ENCODE measurements at places on chromosomes 7 and 10. TPM values are rescaled to one million over a fixed set of nuclear protein-coding genes. Genes with fewer than 3 reads are reported as not detected.

- DNase-seq: peak; percentile 28
- no peaks in the 10 kb centered on the region for H3K36me3 ChIP-seq
- H3K4me1 ChIP-seq: peaks cover 19% of the 10 kb centered on the region
- no peaks in the 10 kb centered on the region for H3K27me3 ChIP-seq
- no peak overlapping the region for H3K27ac ChIP-seq
- no peak overlapping the region for H3K4me3 ChIP-seq
These were observed 209.1 kb downstream of the TRIL start for GRCh38 chr7:28748933-28749584.

DNA sequence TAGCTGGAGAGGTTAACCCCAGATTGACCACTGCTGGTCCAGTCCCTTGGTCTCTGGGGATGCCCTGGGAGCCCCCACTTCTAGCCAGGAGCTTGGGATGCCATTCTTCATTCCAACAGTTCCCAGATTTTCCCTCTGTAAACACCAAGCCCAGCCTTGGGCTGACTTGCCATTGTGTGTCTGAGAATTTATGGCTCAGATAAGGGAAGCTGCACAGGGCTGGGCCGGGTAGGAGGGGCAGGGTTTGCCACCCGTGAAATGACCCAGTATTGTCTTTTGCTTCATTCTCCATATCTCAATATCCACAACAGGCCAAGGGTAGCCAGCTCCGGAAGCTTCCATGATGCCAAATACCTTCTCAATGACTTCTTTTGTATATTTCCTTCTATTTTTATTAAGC, 32.1 kb downstream of the AFAP1L2 start:
- H3K36me3 ChIP-seq: no peaks in the 10 kb centered on the region
- H3K4me1 ChIP-seq: peaks cover 48% of the 10 kb centered on the region
- H3K27me3 ChIP-seq: no peaks in the 10 kb centered on the region
- no peak overlapping the region for H3K4me3 ChIP-seq

DNA sequence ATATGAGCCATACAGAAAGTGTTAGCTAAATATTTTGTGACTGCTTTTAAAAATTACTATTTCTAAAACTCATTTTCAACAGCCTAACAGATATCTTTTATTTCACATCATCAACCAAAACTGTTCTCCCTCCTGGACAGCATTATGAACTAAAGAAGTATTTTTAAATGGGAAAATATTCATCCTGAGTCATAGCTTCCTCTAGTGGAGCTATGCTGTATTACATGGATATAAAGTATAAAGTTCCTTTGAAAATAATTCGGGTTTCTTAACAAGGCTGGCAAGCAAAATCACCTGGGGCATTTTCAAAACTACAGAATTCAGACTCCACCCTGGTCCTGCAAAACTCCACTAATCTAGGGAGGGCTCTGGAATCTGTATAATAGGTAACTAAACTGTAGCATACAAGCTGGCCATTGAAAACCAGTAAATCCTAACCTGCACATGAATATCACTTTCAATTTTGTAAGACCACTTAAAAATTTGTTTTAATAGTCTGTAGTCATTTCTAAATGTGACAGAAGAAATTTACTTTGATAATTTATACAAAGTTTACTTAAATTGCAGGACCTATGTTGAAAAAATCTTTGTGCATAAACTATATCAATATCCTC, 53.5 kb downstream of the SCIN start:
- peak; percentile 40 for DNase-seq
- no peak overlapping the region for H3K27ac ChIP-seq
- H3K36me3 ChIP-seq: no peaks in the 10 kb centered on the region
- H3K4me1 ChIP-seq: no peaks in the 10 kb centered on the region
- H3K4me3 ChIP-seq: no peak overlapping the region

- H3K27ac ChIP-seq: peak overlapping the region; percentile 83
- peak; percentile 44 for DNase-seq
- peaks cover 32% of the 10 kb centered on the region for H3K4me1 ChIP-seq
- H3K27me3 ChIP-seq: no peaks in the 10 kb centered on the region
- no peaks in the 10 kb centered on the region for H3K36me3 ChIP-seq
These were observed 615.7 kb downstream of the SORCS1 start for GRCh38 chr10:106548832-106549231.

DNA sequence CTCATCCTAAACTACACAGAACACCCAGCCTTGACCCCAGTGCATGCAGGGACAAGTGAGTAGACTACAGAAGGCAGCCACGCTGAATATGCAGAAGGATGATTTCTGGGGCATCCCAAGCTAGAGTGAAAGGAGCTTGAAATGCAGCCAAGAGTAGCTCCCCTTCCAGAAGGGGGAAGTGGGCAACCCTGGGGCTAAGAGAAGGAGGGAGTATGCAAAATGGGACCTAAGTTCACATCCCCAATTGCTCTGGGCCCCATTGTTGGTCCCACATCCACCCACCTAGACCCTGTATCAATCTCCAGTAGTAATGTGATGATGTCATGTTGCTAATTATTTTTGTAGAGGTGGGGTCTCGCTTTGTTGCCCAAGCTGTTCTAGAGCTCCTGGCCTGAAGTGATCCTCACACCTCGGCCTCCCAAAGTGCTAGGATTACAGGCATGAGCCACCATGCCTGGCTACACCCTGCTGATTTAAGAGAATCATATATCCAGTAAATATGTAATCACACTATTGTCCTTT, 5.6 kb upstream of the PSTK start:
- no peaks in the 10 kb centered on the region for H3K36me3 ChIP-seq
- no peak overlapping the region for H3K4me3 ChIP-seq
- DNase-seq: no peak
- no peaks in the 10 kb centered on the region for H3K4me1 ChIP-seq
- H3K27me3 ChIP-seq: no peaks in the 10 kb centered on the region

DNA sequence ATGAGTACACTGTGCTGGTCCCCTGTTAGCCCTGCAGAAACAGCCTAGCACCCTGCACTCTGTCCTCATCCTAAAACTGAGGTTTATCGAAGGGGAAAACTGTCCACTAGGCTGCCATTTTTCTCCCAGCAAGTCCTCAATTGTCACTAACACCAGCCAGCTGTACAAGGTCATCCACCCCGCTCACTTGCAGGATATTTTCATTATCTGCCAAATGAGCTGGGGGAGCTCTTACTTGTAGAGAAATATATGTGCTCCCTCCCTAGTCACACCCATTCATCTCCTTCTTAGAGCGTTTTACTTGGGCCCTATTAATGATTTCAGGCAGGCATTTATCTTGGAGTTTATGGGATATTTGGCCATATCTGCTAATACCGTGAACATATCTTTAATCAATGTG, 413.5 kb upstream of the NFE2L3 start:
- H3K36me3 ChIP-seq: no peaks in the 10 kb centered on the region
- no peak overlapping the region for H3K27ac ChIP-seq
- no peak for DNase-seq
- H3K27me3 ChIP-seq: no peaks in the 10 kb centered on the region

- no peak for DNase-seq
- H3K27ac ChIP-seq: no peak overlapping the region
- H3K4me1 ChIP-seq: no peaks in the 10 kb centered on the region
- H3K36me3 ChIP-seq: no peaks in the 10 kb centered on the region
These were observed 201.4 kb upstream of the NPVF start for GRCh38 chr7:25429731-25430130.

DNA sequence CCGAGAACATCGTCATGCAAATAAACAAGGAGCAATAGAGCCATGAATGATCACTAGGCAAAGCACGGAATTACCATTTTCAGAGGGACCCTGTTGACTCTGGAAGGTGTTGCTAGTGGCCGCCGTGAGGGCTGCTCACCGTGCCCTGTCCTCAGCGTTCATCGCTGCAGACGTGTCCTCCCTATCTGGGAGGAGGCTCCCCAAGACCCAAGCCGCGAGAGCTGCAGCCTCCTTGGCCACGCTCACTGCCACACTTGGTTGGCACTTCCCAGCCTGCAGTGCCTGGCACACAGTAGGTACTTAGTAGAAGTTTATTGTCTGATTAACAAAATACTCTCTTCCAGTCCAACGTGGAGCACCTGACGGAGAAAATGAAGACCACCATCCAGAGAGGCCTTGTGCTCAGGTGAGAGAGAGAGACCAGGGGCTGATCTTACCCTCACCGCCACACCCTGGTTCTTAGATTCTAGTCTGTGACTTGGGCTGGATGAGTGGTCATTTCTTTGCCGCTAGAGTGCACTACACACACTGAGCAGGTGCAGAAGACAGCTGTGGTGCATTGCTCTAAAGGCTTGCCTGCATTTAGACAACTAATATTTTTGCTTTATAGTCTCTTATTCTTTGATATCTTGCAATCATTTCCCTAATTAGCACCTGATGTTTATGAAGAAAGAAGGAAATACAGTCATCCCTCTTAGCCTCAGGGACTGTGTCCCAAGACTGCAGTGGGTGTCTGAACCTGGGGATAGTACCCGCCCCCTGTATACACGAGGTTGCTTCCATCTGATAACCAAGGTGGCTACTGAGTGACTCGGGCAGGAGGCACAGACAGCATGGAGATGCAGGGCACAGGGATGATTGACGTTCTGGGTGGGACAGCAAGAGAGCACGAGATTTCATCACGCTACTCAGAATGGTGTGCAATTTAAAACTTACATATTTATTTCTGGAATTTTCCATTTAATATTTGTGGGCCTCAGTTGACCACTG, 40.3 kb downstream of the PITRM1 start:
- no peaks in the 10 kb centered on the region for H3K27me3 ChIP-seq
- 0 out of 2 replicates have a peak, but pooled peaks cover 2% of the 10 kb centered on the region for H3K4me1 ChIP-seq
- H3K4me3 ChIP-seq: no peak overlapping the region

- H3K27ac ChIP-seq: no peak overlapping the region
- H3K4me3 ChIP-seq: no peak overlapping the region
- H3K36me3 ChIP-seq: peaks cover 9% of the 10 kb centered on the region
- no peak for DNase-seq
These were observed 40.7 kb downstream of the EXOC4 start for GRCh38 chr7:133293384-133294160.

DNA sequence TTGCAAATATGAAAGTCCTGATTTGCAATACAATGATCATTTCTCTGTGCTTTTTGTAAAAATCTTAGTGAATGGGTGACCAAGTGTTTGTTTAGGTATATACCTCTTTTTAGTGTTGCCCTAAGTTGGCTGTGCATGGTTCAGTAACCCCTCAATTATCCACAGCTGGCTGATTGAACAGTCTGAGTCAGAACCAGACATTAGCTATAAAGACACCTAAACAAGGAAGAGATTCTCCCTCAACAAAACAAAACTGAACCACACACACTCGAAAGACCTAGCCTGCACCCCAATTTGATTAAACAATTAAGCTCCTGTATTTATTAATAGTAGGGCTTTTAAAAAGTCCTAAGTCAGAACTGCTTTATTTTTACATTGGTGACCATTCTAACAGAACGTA, 2.8 kb downstream of the RSBN1L start:
- DNase-seq: peak; percentile 21
- no peaks in the 10 kb centered on the region for H3K27me3 ChIP-seq
- H3K4me3 ChIP-seq: peak overlapping the region; percentile 84

DNA sequence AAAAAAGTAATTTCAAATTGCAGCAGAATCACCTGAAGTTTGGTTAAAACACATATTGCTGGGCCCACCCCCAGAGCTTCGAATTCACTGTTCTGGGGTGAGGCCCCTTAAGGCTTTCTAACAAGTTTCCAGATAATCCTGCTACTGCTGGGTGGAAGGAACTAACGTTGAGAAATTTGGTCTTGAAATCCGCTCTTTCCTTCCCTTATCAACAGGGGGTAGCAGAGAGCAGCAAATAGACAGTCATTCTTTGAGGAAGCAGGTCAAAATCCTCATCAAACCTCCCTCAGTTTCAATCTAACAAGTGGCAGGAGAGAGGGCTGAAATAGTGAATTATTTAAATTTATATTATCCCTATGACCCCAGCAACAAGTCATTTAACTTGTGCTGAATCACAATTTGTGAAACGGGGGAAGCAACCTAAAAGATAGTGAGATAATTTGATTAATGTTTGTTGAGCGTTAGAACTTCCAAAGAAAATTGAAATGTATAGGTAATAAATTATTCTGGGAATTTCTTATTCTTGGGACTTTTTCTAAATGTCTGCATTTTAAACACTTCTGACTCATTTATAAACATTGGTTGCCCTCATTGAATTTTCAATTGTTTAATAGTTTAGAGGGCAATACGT, 21.7 kb upstream of the MALSU1 start:
- H3K4me3 ChIP-seq: no peak overlapping the region
- peaks cover 22% of the 10 kb centered on the region for H3K4me1 ChIP-seq
- H3K27ac ChIP-seq: no peak overlapping the region
- no peaks in the 10 kb centered on the region for H3K36me3 ChIP-seq
- H3K27me3 ChIP-seq: no peaks in the 10 kb centered on the region

DNA sequence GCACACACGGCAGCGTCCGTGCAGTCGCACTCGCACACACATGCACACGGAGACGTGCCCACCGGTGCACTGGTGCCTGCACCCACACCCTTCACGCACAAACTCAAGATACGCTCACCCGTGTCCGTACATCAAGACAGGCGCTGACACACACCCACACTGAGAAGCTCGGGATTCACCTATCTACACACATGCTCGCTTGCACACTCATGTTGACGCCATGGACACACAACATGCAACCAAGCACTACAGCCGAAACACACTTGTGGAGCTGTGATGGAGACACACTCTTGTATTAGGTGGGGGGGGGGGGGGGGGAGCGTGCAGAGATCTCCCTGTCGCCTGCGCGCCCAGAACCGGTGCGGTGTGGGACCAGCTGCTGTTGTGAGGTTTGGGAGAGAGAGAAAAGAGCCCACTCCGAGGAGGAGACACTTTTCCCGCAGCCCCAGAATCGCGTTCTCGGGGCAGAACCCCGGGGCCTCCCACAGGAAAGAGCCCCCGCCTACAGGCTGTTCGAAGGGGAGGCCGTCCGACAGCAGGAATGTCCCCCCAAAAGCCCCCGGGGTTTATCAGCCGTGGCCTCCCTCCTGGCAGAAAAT, 605 bp upstream of the NFKB2 start:
- no peaks in the 10 kb centered on the region for H3K36me3 ChIP-seq
- H3K27me3 ChIP-seq: no peaks in the 10 kb centered on the region
- peak overlapping the region; percentile 45 for H3K27ac ChIP-seq

GRCh38 chr10:114538181-114538906, 119.7 kb downstream of the ABLIM1 start:
- H3K4me3 ChIP-seq: no peak overlapping the region
- H3K4me1 ChIP-seq: no peaks in the 10 kb centered on the region
- DNase-seq: no peak
- no peaks in the 10 kb centered on the region for H3K27me3 ChIP-seq

GRCh38 chr7:6106140-6106904, 75.1 kb downstream of the ANKRD61 start:
- no peaks in the 10 kb centered on the region for H3K4me1 ChIP-seq
- no peaks in the 10 kb centered on the region for H3K27me3 ChIP-seq

GRCh38 chr10:89242840-89243568, 8.6 kb downstream of the LIPA start:
- peaks cover 6% of the 10 kb centered on the region for H3K4me1 ChIP-seq
- DNase-seq: peak; percentile 7
- H3K27ac ChIP-seq: peak overlapping the region; percentile 17
- H3K36me3 ChIP-seq: no peaks in the 10 kb centered on the region

The ERVW-1 gene
- total RNA-seq: 66.6 TPM

The FZD1 gene
- total RNA-seq: 20.8 TPM

The FRMD4A gene
- total RNA-seq: 18.1 TPM

The GPR85 gene
- total RNA-seq: 13.2 TPM

The CFTR gene
- not detected for total RNA-seq

The XPNPEP1 gene
- total RNA-seq: 109 TPM

The SPDYE2B gene
- not detected for total RNA-seq
